NCI-H2081 (cell line): ENCODE measurements at places on chromosomes 11 and 22.

DNA sequence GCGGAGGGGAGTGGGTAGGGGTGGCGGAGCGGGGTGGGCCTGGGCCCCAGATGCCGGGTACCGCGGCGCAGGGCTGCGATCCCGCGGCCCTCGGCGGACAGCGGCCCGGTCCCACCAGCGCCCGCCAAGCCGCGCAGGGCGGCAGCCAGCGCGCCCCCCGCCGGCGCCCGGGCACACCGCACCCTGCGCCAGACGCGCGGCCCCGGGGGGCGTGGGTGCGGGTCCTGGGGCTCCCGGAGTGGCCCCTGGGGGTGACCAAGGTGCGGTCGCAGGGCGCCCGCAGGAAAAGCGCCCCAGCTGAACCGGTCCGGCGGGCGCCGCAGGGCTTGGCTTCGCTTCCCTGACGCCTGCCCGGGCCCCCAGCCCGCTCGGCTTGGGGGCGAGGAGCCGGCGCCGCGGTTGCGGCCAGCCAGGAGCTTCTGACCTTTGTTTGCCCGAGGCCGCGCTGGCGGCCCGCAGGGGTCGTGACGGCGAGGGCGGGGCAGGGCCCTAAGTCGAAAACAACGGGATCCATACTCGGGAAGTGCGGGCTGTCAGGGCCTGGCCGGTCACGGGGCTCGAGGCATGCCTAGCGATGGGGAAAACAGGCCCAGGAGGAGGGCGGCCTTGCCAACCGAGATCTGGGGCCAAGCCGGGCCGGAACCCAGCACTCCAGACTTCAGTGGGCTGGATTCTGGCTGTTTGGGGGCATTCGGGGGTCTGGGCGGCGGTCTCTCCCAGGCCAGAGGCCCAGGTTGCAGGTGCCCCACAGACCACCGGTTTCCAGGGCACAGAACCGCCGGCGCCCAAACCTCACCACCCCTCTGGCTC is 581 bp upstream of the AP5B1 start:
- DNase-seq, result no peak

- DNase-seq, result peak; percentile 37
Observed at GRCh38 chr22:22955866-22956535, 68.4 kb downstream of the IGLL5 start.

DNA sequence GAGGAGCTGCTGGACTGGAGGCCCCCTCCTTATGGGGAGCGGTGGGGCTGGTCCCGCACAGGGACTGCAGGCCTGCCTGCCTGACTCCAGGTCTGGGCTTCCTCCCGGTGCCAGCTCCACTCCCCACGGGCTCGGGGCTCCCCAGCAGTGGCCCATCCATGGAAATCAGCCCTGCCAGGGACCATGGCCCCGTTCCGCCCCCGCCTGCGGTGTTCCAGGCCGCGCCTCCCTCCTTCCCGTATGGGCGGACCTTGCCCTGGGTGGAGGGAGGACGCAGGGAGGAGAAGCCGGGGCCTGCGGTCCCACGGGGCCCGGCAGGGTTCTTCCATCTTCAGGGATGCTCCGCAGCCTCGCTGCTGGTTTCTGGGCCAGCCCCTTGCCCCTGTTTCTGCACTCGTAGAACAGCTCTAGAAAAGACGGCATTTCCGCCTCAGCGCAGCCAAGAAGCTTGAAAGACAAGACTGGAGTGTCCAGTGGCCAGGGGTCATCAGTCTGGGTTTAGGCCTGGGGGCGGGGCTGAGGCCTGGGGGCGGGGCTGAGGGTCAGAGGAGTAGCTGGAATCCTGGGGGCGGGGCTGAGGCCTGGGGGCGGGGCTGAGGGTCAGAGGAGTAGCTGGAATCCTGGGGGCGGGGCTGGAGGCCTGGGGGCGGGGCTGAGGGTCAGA is 1330.6 kb downstream of the BRD1 start:
- no peak for DNase-seq

DNA sequence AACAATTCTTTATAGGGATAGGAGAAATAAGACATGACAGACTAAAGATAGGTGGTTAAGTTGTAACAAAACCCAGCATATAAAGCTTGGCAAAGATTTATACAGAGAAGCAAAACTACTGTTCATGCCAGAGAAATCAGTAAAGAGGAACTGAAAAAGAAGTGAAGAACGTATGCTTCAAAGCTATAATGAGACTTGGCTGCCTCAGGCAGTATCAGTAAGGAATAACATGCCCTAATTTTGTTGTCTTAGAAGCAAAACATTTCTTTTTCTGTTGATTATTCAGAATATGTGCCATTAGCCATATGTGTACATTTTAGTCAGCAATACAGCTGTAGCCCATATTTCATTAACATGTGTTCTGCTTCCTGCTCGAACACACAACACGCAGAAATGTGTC is 403.2 kb downstream of the NELL1 start:
- no peak for DNase-seq

DNA sequence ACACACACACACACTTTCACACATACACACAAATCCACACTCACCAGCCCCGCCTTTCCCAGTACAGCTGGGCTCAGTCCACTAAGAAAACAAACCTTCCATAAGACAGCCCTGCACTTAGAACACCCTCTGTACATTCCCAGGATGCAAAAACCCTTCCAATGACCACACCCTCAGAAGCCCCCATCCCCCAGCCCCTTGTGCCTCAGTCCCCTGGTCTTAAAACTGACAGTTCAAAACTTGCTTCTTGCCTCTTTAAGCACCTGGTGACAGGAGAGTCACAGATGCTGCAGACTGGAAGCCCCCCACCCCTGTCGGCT is 23.0 kb downstream of the APLNR start:
- DNase-seq, result no peak

GRCh38 chr22:28141614-28142013 is 222.6 kb upstream of the PITPNB start:
- DNase-seq, result no peak

DNA sequence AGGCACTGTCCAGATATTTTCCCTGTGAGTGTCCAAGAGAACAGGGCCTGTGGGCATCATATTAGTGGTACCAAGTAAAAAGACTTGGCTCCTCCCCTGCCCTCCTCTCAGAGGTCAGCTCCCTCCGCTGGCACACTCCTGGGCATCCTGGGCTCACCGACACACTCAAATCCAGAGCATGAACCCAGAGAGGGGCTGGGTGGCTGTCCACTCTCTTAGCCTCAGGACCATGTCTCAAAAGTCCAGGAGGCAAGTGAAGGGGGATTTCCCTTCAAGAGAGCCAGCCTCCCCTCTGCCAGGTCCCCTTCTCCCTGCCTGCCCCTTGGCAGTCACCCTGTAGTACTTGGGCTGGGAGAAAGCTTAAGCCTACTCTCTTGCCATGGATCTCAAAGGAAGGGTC is 10.3 kb downstream of the BCL9L start:
- DNase-seq, result no peak
